CD4-positive, alpha-beta T cell treated with Interleukin-4 for 4 hours (primary cell): ENCODE measurements at places on chromosomes 3 and 15.

GRCh38 chr3:127455541-127456450 is 134.7 kb downstream of the TPRA1 start:
- DNase-seq = peak; percentile 28

DNA sequence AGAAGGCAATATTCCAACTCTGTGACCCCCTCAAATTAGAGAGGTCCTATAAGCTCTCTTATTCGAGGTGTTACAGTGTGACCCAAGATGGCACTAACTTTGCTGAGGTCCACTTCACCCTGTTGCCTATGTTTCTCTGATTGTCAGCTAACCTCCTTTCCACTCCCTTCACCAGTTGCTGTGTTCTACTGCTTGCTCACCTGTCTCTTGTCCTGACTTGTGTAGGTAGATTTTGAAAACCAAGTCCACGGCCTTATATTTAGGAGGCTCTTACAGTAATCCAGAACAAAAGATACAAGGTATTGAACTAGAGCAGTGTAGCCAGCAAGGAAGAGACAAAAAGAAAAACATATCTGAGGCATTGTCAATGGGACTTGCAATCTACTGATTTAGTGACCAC is 20.1 kb upstream of the GSK3B start:
- DNase-seq = no peak

DNA sequence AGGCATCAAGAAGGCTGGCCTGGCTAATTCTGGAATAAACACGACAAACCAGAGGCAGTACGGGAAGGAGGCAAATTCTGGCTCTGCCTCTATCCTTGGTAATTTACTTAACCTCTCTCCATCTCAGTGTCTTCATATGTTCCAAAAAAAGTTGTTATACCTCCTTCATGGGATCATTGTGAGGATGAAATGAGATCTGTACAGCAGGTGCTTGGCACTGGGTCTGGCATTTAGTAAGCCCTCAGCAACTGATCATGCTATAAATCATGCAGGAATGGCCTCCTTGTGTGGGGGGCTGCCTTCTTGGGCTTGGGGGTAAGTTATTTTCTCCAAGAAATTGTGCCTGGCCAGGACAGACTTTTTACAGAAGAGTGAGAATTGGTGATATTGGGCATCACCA is 38.3 kb upstream of the TRA2B start:
- DNase-seq = no peak

GRCh38 chr3:134697830-134698689 is 47.2 kb upstream of the KY start:
- DNase-seq = no peak

DNA sequence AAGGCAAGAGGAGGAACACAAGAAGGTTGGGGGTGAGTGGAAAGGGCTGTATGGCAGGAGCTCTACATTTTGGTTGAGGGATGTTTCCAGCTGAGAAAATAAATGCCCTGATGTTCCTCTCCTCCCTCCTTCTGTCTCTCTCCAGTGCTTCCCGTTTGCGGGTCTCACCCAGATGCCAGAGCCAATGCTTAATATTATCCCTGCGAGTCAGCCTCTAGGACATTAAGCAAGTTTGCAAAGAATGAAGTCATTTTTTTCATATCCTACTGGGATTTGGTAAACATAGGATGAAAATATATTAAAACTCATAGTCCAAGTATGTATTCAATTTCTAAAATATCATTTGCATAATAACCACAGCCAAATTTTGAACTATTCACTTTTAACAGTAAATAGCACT is 295.9 kb downstream of the CADM2 start:
- DNase-seq = no peak
